Astrocyte (in vitro differentiated cells and primary cell): ENCODE measurements at places on chromosomes 7 and 10. TPM values are rescaled to one million over a fixed set of nuclear protein-coding genes. Genes with fewer than 3 reads are reported as not detected.

- peak; percentile 32 for DNase-seq
Measured at GRCh38 chr10:124983321-124983720, 41.4 kb downstream of the ZRANB1 start.

Gene DNAJC12
- total RNA-seq = 1.7 and 2.1 TPM in 2 replicates

DNA sequence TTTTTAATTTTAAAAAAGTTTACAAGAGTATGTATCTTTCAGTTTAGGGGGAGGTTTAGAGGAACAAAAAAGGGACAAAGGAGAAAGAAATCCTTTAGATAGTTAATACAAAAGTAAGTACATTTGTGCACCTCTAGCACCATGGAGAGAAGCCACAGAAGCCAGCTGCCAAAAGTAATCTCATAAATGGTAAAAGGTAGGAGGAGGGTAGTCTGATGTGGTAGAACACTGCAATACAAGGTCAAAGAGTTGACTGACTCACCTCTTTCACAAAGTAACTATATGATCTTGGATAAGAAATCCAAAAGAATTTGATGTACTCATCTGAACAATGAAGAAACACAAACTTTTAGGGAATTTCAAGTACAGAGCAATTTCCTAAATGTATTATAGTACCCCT lies 68.1 kb downstream of the CNOT4 start:
- DNase-seq = peak; percentile 65

DNA sequence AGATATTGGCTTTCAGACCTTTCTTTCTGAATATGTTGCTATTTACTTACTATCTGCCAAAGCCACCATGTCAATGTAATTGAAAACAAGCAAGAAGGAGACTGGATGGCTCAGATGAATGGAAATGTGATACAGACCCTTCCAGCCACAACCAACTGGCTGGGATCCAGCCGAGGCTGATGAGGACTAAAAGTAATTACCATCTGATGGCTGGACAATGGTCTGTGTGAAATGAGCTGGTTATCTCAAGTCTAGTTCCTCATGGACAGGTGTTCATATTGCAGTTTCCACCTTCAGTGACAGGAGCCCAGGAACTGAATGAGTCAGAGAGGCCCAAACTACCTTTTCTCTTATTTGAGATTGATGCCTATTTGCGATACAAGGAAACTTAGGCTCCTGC lies 267.5 kb downstream of the GATA3 start:
- DNase-seq = no peak

GRCh38 chr7:82255706-82256105 lies 187.9 kb downstream of the CACNA2D1 start:
- no peak for DNase-seq

Gene WNT16
- 0.07 TPM in 1 of 2 replicates, not detected in the other for total RNA-seq

- DNase-seq = peak; percentile 50
Measured at GRCh38 chr10:99695761-99696160, 36.2 kb downstream of the COX15 start.

- DNase-seq = no peak
Measured at GRCh38 chr7:8465338-8465737, 31.9 kb downstream of the NXPH1 start.

Gene SUN3
- not detected in 2 replicates for total RNA-seq

GRCh38 chr10:110215286-110216170 lies 8.1 kb downstream of the MXI1 start:
- no peak for DNase-seq

- DNase-seq = peak; percentile 45
Measured at GRCh38 chr7:17357952-17358351, 59.5 kb downstream of the AHR start.

- DNase-seq = no peak
Measured at GRCh38 chr7:151508991-151509390, 10.7 kb downstream of the RHEB start.

DNA sequence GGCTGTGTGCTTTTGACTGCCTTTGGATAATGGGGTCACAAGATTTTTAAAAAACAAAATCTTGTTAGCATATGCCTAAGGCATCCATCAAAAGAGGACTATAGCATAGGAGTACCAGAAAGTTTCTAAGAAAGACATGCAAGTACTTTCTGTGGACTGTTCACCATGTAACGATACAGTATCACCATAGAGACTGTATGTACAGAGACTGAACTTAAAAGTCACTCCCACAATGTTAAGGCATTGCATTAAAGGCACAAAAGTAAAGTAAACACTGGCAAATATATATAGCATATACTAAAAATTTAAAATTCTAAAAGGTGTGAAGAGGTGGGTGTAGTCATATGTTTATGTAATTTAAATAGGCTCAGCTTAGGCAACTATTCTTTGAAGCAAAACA lies 190.9 kb downstream of the IMMP2L start:
- DNase-seq = no peak

Gene SYT15
- 1.2 and 1.4 TPM in 2 replicates for total RNA-seq

Gene ABCF2
- 53.2 and 54.3 TPM in 2 replicates for total RNA-seq

GRCh38 chr7:71414490-71414889 lies 282.5 kb downstream of the GALNT17 start:
- DNase-seq = no peak

- DNase-seq = no peak
Measured at GRCh38 chr7:142338633-142339501, 81.0 kb upstream of the PRSS58 start.

Gene TUBB8
- not detected in 2 replicates for total RNA-seq

Gene FOXP2
- 3.3 and 3.4 TPM in 2 replicates for total RNA-seq

DNA sequence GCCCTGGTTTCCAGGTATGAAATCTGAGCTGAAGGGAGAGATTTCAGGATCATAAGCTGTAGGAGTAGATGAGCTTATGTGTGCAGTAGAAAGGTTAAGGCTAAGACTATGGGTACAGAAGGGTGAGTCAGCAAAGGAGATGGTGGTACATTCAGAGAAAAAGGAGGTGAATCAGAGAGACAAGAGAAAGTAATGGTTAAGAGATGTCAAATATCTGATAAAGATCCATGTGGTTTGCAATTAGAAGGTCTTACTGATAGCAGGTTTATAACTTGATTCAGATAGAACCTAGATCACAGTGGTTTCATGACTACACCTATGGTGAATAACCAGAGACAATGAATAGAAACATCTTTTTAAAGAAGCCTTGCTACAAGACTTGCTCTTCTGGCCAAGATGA lies 4.5 kb upstream of the NPY start:
- DNase-seq = no peak

Gene HOXA4
- total RNA-seq = not detected in 2 replicates

Gene MGAM2
- 0.05 TPM in 2 replicates for total RNA-seq

GRCh38 chr10:78259391-78259790 lies 225.7 kb downstream of the RPS24 start:
- DNase-seq = no peak

DNA sequence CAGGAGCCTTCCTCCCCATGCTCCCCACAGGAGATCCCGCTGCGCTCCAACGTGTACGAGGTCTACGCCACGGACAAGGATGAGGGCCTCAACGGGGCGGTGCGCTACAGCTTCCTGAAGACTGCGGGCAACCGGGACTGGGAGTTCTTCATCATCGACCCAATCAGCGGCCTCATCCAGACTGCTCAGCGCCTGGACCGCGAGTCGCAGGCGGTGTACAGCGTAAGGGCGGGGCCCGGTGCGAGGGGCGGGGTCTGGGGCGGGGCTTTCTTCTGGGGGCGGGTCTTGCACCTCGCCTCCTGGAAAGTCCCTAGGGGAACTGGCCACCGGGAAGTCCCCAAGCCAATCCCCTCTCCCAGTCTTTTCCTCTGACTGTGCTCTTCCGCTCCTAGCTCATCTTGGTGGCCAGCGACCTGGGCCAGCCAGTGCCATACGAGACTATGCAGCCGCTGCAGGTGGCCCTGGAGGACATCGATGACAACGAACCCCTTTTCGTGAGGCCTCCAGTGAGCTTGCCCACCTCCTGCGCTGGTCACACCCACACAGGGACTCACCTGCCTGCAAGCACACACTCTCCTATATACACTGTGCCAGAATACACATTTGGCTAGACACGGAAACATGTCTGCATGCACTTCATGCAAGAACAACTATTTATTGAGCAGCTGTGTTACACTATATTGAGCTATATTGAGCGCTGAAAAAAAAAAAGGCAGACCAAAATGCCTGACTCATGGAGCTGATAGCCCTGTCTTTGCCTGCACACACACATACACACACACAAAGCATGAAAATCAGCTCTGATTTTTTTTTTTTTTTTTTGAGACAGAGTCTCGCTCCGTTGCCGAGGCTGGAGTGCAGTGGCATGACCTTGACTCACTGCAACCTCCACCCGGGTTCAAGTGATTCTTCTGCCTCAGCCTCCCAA lies 32.7 kb upstream of the VSIR start:
- DNase-seq = no peak

Gene GCC1
- 28.8 and 32.0 TPM in 2 replicates for total RNA-seq

DNA sequence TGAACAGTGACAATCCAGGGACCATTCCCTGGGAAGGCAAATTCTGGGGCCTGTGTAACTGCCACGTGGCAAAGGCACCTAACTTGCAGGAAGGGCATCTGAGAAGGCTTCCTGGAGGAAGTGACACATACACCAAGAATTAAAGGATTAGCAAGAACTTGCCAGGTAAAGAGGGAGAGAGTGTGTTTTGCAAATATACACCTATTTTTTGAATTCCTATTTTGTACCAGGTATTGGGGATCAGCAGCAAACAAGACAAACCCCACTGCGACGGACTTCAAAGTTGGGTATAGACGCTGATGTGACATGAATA lies 206.5 kb upstream of the ZMIZ1 start:
- no peak for DNase-seq

Gene HMX3
- total RNA-seq = not detected in 2 replicates

DNA sequence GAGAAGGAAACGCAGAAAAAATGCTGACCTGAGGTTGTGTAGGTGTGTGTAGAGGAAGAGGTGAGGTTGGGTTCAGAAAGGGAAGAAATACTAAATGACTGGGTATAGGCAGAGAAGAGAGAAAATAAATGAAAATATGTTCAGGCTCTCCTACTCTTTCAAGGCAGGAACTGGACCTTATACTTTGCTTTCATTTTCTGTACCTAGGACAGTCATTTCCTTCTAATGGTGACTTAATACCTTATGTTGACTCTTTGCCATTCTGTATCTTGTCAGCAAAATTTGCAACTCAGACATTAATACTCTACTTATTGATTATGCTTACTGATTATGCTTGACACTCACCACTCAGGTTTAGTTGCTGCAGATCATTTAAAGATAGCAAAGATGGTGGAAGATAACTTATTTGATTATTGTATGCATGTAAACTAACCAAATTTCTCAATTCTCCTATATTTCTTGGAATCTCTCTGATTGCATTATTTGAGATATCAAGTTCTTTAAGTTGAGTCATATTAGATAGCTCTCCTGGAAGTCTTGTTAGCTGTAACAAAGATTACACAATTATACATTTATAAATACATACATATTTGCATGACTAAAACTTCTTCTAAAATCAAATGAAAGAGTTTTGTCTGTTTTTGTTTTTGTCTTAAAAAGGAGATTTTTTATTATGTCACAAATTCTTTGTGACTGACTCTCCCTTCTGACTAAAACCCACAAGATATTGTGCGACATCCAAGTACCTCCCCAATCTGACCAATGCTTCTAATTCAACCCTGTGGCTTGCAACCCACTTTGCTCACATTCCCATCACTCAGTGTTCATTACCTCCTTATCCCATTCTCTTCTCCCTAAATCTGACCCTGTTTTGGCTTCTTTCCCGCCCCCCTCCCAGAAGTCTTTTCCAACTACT lies 20.0 kb downstream of the LRRD1 start:
- DNase-seq = peak; percentile 96

DNA sequence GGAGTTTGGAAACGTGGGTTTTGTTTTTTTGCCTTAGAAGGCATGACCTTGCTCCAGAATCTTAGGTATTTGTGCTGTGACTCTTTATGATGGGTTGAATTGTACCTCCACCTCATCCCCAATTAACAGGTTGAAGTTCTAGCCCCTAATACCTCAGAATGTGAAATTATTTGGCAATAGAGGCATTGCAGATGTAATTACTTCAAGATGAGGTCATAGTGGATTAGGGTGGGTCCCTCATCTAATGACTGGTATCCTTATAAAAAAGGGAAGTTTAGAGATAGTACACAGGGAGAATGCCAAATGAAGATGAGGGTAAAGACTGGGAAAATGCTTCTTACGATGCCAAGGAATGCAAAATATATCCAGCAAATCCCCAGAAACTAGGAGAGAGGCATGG lies 3.0 kb upstream of the FAM200A start:
- no peak for DNase-seq

- DNase-seq = no peak
Measured at GRCh38 chr10:114207349-114207748, 28.2 kb downstream of the TDRD1 start.

DNA sequence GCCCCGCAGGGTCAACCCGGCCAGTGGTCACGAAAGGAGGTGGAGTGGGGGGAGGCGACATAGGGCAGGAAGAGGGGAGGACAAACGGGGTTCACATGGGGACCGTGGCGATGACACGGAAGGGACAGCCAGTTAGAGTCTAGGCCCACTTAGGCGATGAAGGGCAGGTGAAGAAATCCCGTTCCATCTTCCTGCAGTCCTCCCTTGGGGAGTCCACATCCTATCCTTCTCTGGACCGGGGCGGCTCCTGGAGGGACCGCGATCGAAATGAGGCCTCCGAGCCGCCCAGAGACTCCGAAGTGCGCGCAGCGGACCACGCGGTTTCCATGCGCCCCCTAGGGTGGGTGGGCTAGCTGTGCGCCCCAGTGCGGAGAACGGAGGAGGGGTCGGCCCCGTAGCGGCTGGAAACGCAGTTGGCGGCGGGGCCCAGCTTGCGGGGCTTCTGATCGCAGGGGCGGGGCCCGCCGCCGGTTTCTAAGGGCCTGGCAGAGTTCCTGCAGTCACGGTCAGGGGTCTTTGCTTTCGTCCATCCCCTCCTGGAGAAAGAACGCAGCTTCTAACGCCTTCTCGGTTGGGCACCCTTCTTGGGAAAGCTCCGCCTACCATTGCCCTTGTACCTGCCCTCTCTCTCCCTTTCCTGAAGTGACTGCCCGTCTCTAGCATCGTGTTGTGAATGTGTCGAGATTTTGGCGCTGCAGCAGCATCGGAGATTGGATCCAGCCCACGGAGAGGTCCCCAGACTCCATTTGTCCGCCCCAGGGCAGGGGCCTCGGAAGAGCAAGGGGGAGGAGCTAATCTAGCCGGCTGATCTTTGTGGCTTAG lies 17.9 kb upstream of the TMEM225B start:
- DNase-seq = peak; percentile 25

Gene GRM3
- total RNA-seq = not detected in 2 replicates

DNA sequence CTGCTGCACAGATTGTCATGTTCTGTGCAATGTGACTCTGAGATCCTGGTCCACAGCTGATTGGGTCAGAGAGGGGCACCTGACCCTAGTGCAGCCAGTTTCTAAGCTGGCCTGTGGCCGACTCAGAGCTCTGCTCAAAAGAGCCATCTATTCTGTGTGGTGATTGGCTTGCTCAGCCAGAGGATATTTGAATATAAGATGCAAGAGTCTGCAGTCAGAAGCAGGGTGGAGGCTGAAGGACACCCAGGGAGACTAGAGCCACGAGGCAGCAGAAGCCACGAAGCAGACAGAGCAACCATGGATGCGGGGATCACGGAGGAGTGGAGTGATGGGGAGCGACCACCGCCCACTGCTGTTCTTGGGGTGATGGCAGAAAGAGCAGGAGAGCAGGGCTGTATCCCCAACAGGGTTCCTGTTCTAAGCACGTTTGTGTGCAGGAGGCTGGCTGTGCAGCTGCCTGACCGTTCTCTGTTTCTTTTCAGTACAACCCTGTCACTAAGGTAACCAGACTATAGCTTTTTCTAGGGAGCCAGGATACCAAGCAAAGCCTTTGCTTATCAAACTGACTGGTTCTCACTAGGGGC lies 19.5 kb upstream of the RHEB start:
- DNase-seq = no peak

- DNase-seq = no peak
Measured at GRCh38 chr10:122244001-122244975, 26.8 kb upstream of the BTBD16 start.

Gene SCD
- 324 and 428 TPM in 2 replicates for total RNA-seq
